Neuronal stem cell (in vitro differentiated cells): ENCODE measurements at places on chromosomes 7 and 10.
A peak's percentile ranks its signal among the peaks of the same experiment; 100 is the strongest.

DNA sequence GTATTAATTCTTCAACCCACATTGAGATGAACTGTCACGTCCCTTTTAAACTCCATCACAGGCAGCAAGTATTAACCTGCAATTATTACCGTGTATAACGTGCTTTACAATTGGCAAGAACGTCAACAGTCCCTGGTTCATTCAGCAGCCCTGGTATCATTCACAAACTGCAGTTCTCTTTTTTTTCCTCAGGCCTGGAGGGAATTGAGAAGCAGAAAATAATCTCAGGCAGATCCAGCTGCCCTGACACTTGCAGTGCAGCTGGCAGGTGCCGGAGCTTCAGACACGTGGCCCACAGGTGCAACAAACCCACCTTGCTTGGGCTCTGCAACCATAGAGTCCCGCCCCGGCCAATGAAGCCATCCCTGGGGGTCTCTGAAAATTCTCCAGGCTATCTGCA, 137.3 kb downstream of the PLXNA4 start:
- DNase-seq, result no peak

DNA sequence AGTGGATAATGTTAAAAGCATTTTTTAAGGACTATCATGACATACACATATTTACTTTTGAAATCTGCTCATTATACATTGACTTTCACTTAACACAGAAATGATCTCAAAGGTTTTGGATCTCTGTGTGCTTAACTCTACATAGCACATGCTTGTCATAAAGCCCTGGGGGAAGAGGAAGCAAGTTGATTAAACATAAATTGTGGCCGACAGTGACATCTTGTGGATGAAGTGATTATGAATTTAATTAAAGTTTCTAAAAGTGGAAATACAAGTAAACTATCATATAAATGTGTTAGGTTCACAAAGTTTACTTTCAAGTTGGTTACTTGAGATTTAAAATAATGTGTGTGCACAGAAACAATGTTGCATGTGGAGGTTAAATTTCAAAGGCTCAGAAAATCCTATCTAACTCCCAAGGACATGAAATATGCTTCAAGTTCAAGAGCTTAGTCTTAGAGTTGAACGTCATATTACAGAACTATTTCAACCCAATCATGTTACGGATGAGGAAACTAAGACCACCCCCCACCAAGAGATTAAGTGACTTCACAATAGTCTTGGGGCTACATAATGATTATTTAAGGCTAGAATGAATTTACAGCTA, 1247.8 kb downstream of the GATA3 start:
- DNase-seq, result peak; percentile 27

DNA sequence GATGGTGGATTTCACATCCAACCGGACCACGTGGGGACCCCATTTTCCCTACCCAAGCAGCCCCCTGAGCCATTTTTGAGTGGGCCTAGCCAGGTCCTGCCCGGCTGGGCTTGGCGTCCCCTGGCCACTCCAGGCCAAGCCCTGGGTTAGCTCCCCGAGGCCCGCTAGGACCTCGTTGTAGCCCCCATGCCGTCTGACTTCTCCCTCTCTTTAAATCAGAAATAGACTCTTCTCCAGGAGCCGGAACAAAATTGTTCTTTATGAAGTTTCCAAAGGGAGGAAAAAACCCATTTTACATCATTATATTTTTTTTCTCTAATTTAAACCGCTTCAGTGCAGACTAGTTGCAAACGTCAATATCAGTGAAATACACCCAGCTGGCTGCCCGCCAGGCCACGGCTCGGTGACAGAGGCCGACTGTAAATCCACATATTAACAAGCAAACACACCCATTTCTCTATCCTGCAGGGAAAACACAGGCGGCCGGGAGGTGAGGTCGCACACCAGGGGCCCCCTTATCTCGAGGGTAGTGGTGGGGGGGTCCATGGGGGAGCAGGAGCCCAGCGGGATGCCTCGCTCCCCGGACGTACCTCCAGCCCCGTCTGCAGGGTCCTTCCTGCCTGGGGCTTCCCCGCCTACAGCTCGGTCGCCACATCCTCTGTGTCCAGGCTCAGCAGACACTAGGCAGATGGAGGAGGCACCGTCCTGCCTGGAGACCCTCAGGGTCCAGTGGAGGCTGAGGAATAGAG, 72.7 kb downstream of the ELFN1 start:
- no peak for DNase-seq

DNA sequence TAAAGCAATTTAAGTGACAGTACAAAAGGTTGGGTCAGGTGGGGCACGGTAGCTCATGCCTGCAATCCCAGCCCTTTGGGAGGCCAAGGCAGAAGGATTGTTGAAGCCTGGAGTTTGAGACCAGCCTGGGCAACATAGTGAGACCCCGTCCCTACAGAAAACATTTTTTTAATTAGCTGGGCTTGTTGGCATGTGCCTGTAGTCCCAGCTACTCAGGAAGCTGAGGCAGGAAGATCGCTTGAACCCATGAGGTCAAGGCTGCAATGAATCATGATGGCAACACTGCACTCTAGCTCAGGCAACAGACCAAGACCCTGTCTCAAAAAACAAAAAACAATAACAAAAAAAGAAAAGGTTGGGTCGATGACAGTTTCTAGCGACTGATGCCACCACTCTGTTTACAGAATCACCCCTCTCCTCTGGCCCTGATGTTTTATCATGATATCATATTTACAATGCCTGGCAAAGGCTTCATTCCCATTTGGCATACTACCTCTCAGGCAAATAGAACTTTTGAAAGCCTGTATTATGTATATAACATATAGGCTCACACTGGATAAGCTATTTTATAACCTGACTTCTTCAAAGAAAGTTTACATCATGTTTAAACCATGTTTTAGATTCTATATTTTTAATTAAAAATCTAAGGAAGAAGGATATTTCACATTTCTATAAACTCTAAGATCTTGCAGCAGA, 558 bp upstream of the ABCC2 start:
- DNase-seq, result no peak
